ENCODE measurements at places on chromosomes 12 and 14. TPM values are rescaled to one million over a fixed set of nuclear protein-coding genes. Genes with fewer than 3 reads are reported as not detected.

CDK17 gene
- 42.5 TPM for total RNA-seq

TMEM132C gene
- 0.05 TPM for total RNA-seq

TAS2R31 gene
- 1.9 TPM for total RNA-seq

LRP1-AS gene
- total RNA-seq = not detected

LRTM2 gene
- not detected for total RNA-seq

CISTR gene
- total RNA-seq = not detected

FSCB gene
- total RNA-seq = not detected

GLIPR1L2 gene
- not detected for total RNA-seq

NTF3 gene
- total RNA-seq = not detected

RNF212B gene
- not detected for total RNA-seq

FOXM1 gene
- total RNA-seq = 109 TPM

P2RX2 gene
- not detected for total RNA-seq

CLEC4A gene
- 0.50 TPM for total RNA-seq

NPC2 gene
- 65.1 TPM for total RNA-seq

PCNX1 gene
- 56.9 TPM for total RNA-seq

DACT1 gene
- 0.93 TPM for total RNA-seq

RHOJ gene
- total RNA-seq = not detected

C12orf56 gene
- total RNA-seq = not detected

ACVRL1 gene
- not detected for total RNA-seq

KLRD1 gene
- 1.1 TPM for total RNA-seq

TPH2 gene
- total RNA-seq = not detected

BCL11B gene
- 81.7 TPM for total RNA-seq

KRT6C gene
- total RNA-seq = not detected

KRT4 gene
- not detected for total RNA-seq

IAPP gene
- not detected for total RNA-seq

YLPM1 gene
- total RNA-seq = 52.3 TPM

NAV3 gene
- total RNA-seq = not detected

B4GALNT3 gene
- total RNA-seq = 0.88 TPM

SLC6A12 gene
- total RNA-seq = not detected

IL31 gene
- not detected for total RNA-seq

BEST3 gene
- total RNA-seq = not detected

CLECL1 gene
- 15.4 TPM for total RNA-seq

TMPRSS12 gene
- not detected for total RNA-seq

HOXC13 gene
- total RNA-seq = not detected

SLC22A17 gene
- total RNA-seq = 2.0 TPM

COPS7A gene
- total RNA-seq = 28.4 TPM

ANO2 gene
- not detected for total RNA-seq

PCED1B gene
- total RNA-seq = 62.2 TPM

PTCSC3 gene
- total RNA-seq = not detected

RNASE3 gene
- total RNA-seq = not detected

FOXG1 gene
- total RNA-seq = not detected

ESPL1 gene
- 88.4 TPM for total RNA-seq

EXOC3L4 gene
- not detected for total RNA-seq

STYK1 gene
- total RNA-seq = 0.60 TPM

AKAP5 gene
- 0.88 TPM for total RNA-seq

TMEM229B gene
- total RNA-seq = 10.4 TPM

KRT78 gene
- not detected for total RNA-seq

MYBPC1 gene
- not detected for total RNA-seq

KLRF1 gene
- total RNA-seq = 0.38 TPM

B4GALNT1 gene
- total RNA-seq = 1.4 TPM

ENDOU gene
- total RNA-seq = not detected

RARG gene
- 46.1 TPM for total RNA-seq

PLEK2 gene
- total RNA-seq = not detected

TROAP gene
- 79.5 TPM for total RNA-seq

CCDC175 gene
- total RNA-seq = not detected

HOXC12 gene
- total RNA-seq = not detected

All from activated CD4-positive, alpha-beta memory T cell treated with anti-CD3 and anti-CD28 coated beads, Interleukin-2, amount 10 ng/mL, durations not matched to agents 7 days and 5 days (primary cell).